ENCODE measurements at places on chromosomes 12 and 14. TPM values are rescaled to one million over a fixed set of nuclear protein-coding genes. Genes with fewer than 3 reads are reported as not detected.

Gene OTOGL
- total RNA-seq = 0.17 TPM

Gene PPP1R36
- total RNA-seq = 0.30 TPM

Gene DCAF4
- 12.2 TPM for total RNA-seq

Gene CD4
- 5.2 TPM for total RNA-seq

Gene MANSC4
- total RNA-seq = not detected

Gene GDF11
- 14.3 TPM for total RNA-seq

Gene PLEKHG3
- 9.1 TPM for total RNA-seq

Gene CLEC4A
- total RNA-seq = not detected

Measured in bronchus fibroblast of lung (primary cell).